Effector memory CD8-positive, alpha-beta T cell (primary cell): ENCODE measurements at places on chromosomes 12 and 14.
A peak's percentile ranks its signal among the peaks of the same experiment; 100 is the strongest.

DNA sequence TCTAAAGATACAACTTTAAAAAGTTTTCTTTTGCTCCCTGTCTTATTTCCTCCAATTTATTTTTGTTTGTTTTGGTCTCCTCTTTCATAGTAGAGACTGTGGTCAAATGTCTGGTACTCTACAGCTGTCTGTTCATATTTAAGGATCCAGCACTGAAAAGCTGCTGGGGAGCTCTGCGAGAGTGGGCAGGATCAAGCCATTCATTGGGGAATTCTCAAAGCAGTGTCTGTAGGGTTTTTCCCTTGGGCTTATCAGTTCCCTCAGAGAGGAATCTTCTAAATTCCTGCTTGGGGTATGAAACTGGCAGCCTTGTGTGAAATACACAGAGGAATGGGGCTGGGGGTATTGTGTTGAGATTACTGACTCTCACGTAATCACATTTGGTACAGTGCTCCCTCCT is 52.3 kb downstream of the FNTB start:
- H3K27ac ChIP-seq: no peak overlapping the region
- no peaks in the 10 kb centered on the region for H3K4me1 ChIP-seq
- H3K4me3 ChIP-seq: no peak overlapping the region

GRCh38 chr14:92729634-92730358 is 18.6 kb downstream of the LGMN start:
- H3K36me3 ChIP-seq: peaks cover 3% of the 10 kb centered on the region
- no peak for DNase-seq
- no peak overlapping the region for H3K27ac ChIP-seq
- H3K4me1 ChIP-seq: peaks cover 8% of the 10 kb centered on the region
- peaks cover 10% of the 10 kb centered on the region for H3K27me3 ChIP-seq

GRCh38 chr12:122423258-122424165 is 1.0 kb upstream of the CLIP1 start:
- H3K27me3 ChIP-seq: no peaks in the 10 kb centered on the region
- H3K4me3 ChIP-seq: peak overlapping the region; percentile 89
- no peak for DNase-seq
- H3K4me1 ChIP-seq: peaks cover 20% of the 10 kb centered on the region
- H3K36me3 ChIP-seq: peaks cover 4% of the 10 kb centered on the region

GRCh38 chr12:51900323-51900889 is 6.9 kb upstream of the ACVRL1 start:
- H3K27ac ChIP-seq: no peak overlapping the region
- peaks cover 58% of the 10 kb centered on the region for H3K27me3 ChIP-seq
- DNase-seq: no peak
- peaks cover 5% of the 10 kb centered on the region for H3K36me3 ChIP-seq
- H3K4me1 ChIP-seq: peaks cover 1% of the 10 kb centered on the region

DNA sequence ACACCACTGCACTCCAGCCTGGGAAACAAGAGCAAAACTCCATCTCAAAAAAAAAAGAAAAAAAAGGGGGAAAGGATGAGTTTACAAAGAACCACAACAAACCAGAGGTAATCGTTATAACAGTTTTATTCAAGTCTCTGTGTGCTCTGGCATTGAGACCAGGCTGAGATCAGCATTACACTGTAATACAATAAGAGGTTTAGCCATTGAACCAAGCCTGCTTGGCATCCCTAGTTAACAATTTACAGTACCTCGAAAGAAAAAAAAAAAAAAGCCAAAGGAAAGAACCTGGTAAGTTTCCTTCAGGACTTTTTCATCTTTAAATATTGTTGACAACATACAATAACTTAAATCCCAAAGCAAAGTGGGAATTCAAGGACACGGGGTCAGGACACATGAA is 80.7 kb downstream of the TTC9 start:
- H3K4me3 ChIP-seq: no peak overlapping the region
- H3K27me3 ChIP-seq: no peaks in the 10 kb centered on the region
- DNase-seq: no peak
- no peak overlapping the region for H3K27ac ChIP-seq

GRCh38 chr14:24710403-24711112 is 76.6 kb upstream of the GZMB start:
- no peak overlapping the region for H3K4me3 ChIP-seq
- H3K27me3 ChIP-seq: peaks cover 13% of the 10 kb centered on the region
- peaks cover 4% of the 10 kb centered on the region for H3K4me1 ChIP-seq
- H3K36me3 ChIP-seq: peaks cover 5% of the 10 kb centered on the region
- H3K27ac ChIP-seq: no peak overlapping the region

GRCh38 chr14:55333711-55334485 is 62.7 kb downstream of the FBXO34 start:
- no peak for DNase-seq
- H3K4me1 ChIP-seq: peaks cover 53% of the 10 kb centered on the region
- no peaks in the 10 kb centered on the region for H3K27me3 ChIP-seq
- H3K27ac ChIP-seq: peak overlapping the region; percentile 97
- H3K4me3 ChIP-seq: peak overlapping the region; percentile 86
- H3K36me3 ChIP-seq: peaks cover 24% of the 10 kb centered on the region

DNA sequence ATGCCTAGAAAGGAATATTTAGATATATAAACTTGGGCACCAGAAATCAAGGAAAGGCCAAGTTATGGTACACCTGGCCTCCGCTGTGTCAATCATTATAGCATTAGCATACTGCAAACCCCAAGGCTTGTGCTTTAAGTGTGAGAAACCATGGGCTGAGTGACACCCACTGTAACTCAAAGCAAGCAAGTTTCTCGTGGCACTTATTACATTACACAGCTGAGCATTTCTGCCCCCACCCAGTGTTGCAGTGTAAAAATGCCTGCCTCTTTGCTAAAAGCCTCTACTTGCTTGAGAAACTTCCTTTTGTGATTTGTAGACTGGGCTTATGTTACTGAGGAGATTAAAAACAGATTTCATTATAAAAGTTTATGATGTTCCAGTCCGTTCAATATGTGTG is 122.0 kb downstream of the TGFB3 start:
- no peak overlapping the region for H3K4me3 ChIP-seq
- H3K36me3 ChIP-seq: peaks cover 4% of the 10 kb centered on the region
- no peak overlapping the region for H3K27ac ChIP-seq
- H3K27me3 ChIP-seq: no peaks in the 10 kb centered on the region
- no peaks in the 10 kb centered on the region for H3K4me1 ChIP-seq

- DNase-seq: no peak
- H3K4me3 ChIP-seq: no peak overlapping the region
- no peak overlapping the region for H3K27ac ChIP-seq
- H3K27me3 ChIP-seq: peaks cover 19% of the 10 kb centered on the region
- H3K36me3 ChIP-seq: no peaks in the 10 kb centered on the region
Measured at GRCh38 chr12:105992849-105993740, 145.7 kb downstream of the NUAK1 start.

- DNase-seq: no peak
- no peaks in the 10 kb centered on the region for H3K4me1 ChIP-seq
Measured at GRCh38 chr12:80107221-80107620, 7.9 kb downstream of the OTOGL start.

DNA sequence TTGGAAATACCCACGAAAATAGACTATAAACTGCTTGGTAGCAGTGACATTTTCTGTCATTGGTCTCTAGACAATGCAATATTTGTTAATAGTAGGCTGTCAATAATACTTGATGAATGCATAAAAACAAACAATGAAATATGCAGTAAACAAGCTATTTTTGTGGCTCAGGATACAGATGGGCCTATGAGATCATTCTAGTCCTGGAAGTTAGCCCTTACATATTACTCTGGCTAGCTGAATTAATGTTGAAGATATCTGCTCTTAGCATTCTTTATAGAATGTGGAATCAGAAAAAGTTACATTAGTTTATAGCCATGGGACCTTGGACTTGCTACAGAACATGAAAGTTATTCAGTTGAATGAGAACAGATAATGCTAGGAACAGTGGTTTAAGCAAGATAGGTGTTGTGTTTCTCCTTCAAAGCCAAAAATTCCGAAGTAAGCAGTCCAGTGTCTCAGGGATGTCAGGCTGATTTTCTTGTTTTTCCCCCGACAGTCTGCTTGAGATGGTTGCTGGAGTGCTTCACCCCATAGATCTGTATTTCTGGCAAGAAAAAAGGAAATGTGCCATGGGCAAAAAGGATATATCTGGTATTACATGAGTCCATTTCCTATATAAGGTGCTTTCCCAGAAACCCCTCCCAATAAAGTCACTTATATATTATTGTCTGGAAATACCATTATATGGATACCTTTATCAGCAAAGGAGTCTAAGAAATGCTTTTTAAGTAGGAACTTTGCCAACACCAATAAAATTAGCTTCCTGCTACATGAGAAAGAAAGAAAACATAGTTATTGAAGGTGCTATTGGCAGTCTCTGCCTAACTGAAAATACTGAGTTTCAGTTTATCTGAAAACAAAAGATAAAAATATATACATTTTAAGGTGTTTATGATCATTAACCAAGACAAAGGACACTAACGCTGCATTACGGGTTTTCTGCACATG is 619.4 kb upstream of the ATP2B1 start:
- no peak overlapping the region for H3K4me3 ChIP-seq
- H3K4me1 ChIP-seq: no peaks in the 10 kb centered on the region
- no peak for DNase-seq
- no peaks in the 10 kb centered on the region for H3K27me3 ChIP-seq
- no peak overlapping the region for H3K27ac ChIP-seq
